Psoas muscle (tissue), 8 donors: ENCODE measurements at places on chromosomes 3 and 15. TPM values are rescaled to one million over a fixed set of nuclear protein-coding genes. Genes with fewer than 3 reads are reported as not detected.

GRCh38 chr3:39050029-39050428 lies 1.7 kb downstream of the SCN11A start:
- no peak for DNase-seq

DNA sequence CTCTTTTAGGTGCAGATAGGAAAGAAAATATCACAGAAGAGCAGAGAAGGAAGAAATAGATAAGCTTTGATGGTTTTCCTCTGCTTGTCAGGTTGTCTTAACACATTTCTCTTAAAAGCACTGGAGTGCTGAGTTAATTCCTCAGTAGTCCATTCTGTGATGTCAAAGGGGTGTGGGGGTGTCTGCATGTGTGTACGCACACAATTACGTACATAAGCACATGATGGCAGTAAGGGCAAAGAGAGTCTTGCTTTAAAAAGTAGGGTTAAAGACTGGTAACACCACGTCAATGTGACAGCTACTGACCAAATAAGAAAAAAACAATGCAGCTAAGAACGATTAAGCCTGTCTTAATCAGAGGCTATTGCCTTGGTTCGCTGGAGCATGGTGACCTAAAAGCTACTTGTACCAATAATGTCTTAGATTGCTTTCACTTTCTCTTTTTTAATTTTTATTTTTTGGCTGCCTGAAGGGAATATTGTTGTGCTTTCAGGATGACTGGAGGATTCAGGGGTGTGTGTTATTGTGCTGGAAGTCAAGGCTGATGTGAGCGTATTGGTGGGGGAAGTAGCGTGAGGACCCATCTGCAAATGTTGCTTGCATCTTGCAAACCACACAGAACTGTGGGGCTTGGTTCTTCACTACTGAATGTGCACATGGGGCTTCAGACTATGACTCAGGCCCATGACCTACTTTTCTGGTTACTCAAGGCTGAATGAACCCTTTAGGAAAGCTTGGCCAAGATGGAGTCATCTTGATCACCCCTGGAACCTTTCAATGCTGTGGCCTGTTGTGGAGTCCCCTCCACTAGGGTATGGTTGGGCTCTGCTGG lies 417.8 kb upstream of the TPM1 start:
- no peak for DNase-seq

Gene TMC3
- not detected for polyA plus RNA-seq

DNA sequence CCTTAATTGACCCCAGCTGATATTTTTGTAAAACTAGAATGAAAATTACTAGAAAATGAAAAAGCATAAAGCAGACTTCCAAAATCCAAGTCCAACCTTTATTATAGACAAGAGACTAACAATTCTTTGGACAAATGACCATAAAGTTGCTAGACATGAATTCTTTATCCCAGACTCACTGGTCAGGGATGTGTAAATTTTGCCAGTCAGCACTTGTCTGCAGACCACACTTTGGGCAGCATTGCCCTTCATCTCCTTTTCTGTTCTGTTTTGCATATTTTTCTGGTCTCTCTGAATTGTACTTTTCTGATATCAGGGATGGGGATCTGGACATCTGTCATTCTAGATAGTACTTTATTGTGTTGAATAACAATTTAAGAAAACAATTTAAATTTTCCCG lies 10.1 kb upstream of the RBMS3 start:
- DNase-seq = no peak

- DNase-seq = no peak
Measured at GRCh38 chr15:29612096-29612495, 210.2 kb downstream of the TJP1 start.
